ENCODE measurements at places on chromosomes 2 and 18. TPM values are rescaled to one million over a fixed set of nuclear protein-coding genes. Genes with fewer than 3 reads are reported as not detected.

DES gene
- total RNA-seq, result 1.4 TPM

GRCh38 chr2:142707318-142707717 is 170.1 kb upstream of the KYNU start:
- H3K4me1 ChIP-seq, result no peaks in the 10 kb centered on the region
- H3K36me3 ChIP-seq, result no peaks in the 10 kb centered on the region
- no peak overlapping the region for H3K27ac ChIP-seq
- peaks cover 8% of the 10 kb centered on the region for H3K27me3 ChIP-seq
- no peak for DNase-seq

DNA sequence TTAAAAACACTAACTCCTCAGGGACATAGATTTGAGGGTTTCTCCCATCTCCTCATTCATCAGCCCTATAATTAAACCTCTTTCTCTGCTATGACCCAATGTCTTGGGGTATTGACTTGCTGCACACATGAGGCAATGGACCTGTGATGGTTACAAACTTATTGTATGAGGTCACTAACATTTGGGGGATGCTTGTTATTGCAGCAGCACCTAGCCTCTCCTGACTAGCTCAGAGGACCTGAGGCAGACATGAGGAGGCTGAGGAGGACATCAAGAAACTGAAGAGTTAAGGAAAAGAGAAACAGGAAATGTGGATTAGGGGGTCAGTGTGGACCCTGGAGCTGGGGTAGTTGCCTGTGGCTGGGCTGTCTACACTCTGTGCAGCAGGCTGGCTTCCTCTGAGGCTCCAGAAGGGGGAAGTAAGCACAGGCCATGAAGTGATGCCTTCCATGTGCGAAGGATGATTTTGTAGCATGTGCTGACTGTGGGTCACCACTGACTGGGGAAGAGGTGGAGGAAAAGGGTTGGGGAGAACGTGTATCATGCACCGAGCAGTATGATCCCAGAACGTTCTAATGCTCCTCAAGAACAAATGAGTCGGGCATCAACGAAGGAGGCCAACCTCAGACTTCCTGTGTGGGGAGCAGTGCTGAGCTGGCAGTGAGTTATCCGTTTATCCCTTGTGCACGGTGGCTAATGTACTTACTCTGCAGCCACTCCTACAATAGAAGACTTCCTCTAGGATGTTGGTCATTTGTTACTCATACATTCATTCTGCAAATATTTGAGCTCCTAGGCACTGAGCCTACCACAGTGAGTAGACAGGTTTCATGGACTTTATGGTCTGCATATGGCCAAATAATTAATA is 42.1 kb upstream of the RFX8 start:
- peak overlapping the region; percentile 50 for H3K27ac ChIP-seq
- peaks cover 37% of the 10 kb centered on the region for H3K4me1 ChIP-seq
- H3K27me3 ChIP-seq, result peaks cover 8% of the 10 kb centered on the region
- DNase-seq, result no peak
- H3K4me3 ChIP-seq, result peak overlapping the region; percentile 33

RBM44 gene
- 0.24 TPM for total RNA-seq

GRCh38 chr18:27198036-27198435 is 12.9 kb upstream of the CHST9 start:
- H3K36me3 ChIP-seq, result no peaks in the 10 kb centered on the region
- no peak overlapping the region for H3K4me3 ChIP-seq
- no peaks in the 10 kb centered on the region for H3K27me3 ChIP-seq
- no peak for DNase-seq

DNA sequence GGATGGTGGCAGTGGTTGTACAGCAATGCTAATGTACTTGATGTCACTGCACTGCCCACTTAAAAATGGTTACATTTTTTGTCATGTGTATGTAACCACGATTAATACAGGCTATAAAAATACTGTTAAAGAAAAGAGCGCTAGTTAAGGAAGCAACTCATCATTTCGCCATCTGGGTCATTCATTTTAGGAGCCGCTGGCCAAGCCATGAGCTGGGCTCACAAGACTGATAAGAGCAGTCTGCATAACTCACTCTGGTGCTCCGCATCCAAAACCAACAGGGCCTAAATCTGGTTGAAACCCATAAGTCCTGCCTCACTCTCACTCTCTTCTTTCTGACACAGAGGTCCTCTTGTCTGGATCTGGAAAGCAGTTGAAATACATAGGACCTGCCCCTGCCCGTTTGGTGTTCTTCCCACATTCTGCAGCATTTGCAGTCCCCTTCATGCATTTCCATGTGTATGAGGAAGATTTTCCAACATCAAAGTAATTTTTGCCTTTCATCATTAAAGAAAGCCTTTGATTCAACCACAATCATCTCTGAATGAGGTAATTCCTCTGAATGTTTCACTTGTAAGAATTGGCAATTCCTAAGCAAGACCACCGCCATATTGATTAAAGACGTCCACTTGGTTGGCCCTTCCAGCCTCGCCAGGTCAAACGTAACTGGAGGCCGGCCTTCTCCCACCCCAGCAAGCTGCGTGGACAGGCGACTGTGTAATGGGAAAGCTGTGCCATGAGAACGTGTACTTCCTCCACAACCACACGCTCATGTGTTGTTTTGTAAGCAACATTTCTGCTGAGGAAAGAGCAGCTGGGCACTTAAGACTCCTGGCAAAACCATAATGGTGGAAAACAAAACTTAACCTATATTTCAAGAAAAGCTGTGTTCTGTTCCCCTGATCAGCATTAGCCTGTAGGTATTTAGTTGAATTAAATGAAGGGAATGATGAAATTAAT is 112.2 kb downstream of the VAPA start:
- DNase-seq, result no peak
- H3K4me1 ChIP-seq, result peaks cover 16% of the 10 kb centered on the region
- peaks cover 6% of the 10 kb centered on the region for H3K27me3 ChIP-seq
- peaks cover 3% of the 10 kb centered on the region for H3K36me3 ChIP-seq

DNA sequence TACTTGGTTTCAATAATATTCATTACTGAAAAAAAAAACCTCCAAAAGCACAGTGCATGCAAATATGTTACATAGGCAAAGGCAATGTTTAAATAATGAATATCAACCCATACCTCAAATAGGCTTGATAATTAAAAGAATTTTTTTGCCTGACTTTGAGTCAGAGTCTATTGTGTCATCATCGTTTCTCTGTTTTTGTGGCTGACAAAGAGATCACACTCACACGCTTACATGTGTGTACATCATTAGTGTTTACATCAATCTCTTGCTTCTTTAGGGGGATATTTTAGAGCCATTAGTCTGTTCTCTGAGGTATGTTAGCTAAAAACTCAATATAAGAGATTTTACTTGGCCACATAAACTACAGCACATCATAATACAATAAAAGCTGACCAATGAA is 150.3 kb upstream of the MMADHC start:
- no peak for DNase-seq
- H3K4me1 ChIP-seq, result peaks cover 37% of the 10 kb centered on the region
- no peak overlapping the region for H3K27ac ChIP-seq
- peaks cover 9% of the 10 kb centered on the region for H3K27me3 ChIP-seq
- no peaks in the 10 kb centered on the region for H3K36me3 ChIP-seq
- no peak overlapping the region for H3K4me3 ChIP-seq

CNGA3 gene
- total RNA-seq, result 6.8 TPM

TEX44 gene
- not detected for total RNA-seq

GRCh38 chr2:101057051-101057933 is 55.2 kb downstream of the RPL31 start:
- peaks cover 26% of the 10 kb centered on the region for H3K36me3 ChIP-seq
- no peak overlapping the region for H3K27ac ChIP-seq

- no peak overlapping the region for H3K4me3 ChIP-seq
- no peaks in the 10 kb centered on the region for H3K27me3 ChIP-seq
- DNase-seq, result no peak
- H3K27ac ChIP-seq, result no peak overlapping the region
- peaks cover 4% of the 10 kb centered on the region for H3K4me1 ChIP-seq
- H3K36me3 ChIP-seq, result no peaks in the 10 kb centered on the region
These were observed 182.5 kb downstream of the TMX3 start for GRCh38 chr18:68532328-68532885.

SLC9A4 gene
- 3.1 TPM for total RNA-seq

GRCh38 chr2:26616706-26617587 is 24.2 kb downstream of the CIB4 start:
- peaks cover 39% of the 10 kb centered on the region for H3K4me1 ChIP-seq
- no peak overlapping the region for H3K4me3 ChIP-seq
- no peaks in the 10 kb centered on the region for H3K36me3 ChIP-seq

DNA sequence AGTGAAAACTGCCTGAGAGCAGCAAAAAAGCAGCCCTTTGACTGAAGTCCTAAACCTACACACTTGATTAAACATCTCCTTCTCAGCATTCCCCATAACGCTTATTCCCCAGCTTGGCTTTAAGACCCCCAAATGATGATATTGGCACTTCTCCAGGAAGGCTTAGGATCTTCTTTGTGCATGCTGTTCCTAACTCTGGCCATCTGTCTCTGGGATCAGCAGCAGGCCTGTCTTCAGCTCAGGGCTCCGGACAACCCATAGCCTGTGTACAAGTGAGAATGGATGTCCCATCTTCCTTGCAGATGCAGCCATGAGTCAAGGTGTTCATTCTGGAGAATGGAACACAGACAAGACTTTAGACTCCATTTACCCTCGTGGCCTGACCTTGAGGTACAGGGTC is 81.6 kb upstream of the TMEM17 start:
- no peaks in the 10 kb centered on the region for H3K4me1 ChIP-seq
- no peak overlapping the region for H3K27ac ChIP-seq
- no peak for DNase-seq
- H3K4me3 ChIP-seq, result no peak overlapping the region

- H3K4me3 ChIP-seq, result peak overlapping the region; percentile 1
- no peak for DNase-seq
- H3K4me1 ChIP-seq, result peaks cover 25% of the 10 kb centered on the region
- H3K36me3 ChIP-seq, result peaks cover 5% of the 10 kb centered on the region
- H3K27ac ChIP-seq, result peak overlapping the region; percentile 65
These were observed 40.5 kb downstream of the MYO5B start for GRCh38 chr18:50154420-50154819.

GRCh38 chr18:69353023-69353422 is 47.7 kb upstream of the DOK6 start:
- H3K27me3 ChIP-seq, result no peaks in the 10 kb centered on the region
- no peak for DNase-seq
- no peak overlapping the region for H3K4me3 ChIP-seq
- H3K4me1 ChIP-seq, result no peaks in the 10 kb centered on the region

DNAJC27 gene
- 9.1 TPM for total RNA-seq

- no peaks in the 10 kb centered on the region for H3K36me3 ChIP-seq
- no peak overlapping the region for H3K4me3 ChIP-seq
- H3K27me3 ChIP-seq, result no peaks in the 10 kb centered on the region
- H3K27ac ChIP-seq, result no peak overlapping the region
- H3K4me1 ChIP-seq, result no peaks in the 10 kb centered on the region
These were observed 629.4 kb downstream of the TSN start for GRCh38 chr2:122384768-122385333.

DNA sequence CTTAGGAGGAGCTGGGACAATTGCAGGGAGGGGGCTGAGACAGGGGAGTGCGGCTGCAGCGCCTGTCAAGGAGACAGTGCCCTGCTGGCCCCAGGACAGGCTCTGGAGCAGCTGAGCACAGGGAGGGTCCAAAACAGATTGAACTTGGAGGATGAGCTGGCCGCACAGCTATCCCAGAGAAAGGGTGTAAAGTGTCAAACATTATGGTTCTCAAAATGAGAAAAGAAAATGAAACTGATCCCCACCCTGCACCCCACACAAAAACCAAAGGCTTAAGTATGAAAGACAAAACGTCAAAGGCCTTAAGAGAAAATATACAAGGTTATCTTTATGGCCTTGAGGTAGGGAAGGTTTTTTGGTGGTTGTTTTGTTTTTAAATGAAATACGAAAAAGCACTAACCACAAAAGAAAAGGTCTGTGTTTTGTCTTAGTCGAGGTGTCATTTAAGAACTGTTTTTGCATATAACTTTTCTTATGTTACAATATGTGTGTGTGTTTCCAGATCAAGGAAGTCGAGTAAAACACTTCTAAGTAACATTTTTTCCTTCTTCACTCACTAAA is 111.8 kb downstream of the HDAC4 start:
- peak overlapping the region; percentile 55 for H3K27ac ChIP-seq
- no peaks in the 10 kb centered on the region for H3K27me3 ChIP-seq
- peaks cover 67% of the 10 kb centered on the region for H3K4me1 ChIP-seq
- no peak for DNase-seq
- no peaks in the 10 kb centered on the region for H3K36me3 ChIP-seq

DNA sequence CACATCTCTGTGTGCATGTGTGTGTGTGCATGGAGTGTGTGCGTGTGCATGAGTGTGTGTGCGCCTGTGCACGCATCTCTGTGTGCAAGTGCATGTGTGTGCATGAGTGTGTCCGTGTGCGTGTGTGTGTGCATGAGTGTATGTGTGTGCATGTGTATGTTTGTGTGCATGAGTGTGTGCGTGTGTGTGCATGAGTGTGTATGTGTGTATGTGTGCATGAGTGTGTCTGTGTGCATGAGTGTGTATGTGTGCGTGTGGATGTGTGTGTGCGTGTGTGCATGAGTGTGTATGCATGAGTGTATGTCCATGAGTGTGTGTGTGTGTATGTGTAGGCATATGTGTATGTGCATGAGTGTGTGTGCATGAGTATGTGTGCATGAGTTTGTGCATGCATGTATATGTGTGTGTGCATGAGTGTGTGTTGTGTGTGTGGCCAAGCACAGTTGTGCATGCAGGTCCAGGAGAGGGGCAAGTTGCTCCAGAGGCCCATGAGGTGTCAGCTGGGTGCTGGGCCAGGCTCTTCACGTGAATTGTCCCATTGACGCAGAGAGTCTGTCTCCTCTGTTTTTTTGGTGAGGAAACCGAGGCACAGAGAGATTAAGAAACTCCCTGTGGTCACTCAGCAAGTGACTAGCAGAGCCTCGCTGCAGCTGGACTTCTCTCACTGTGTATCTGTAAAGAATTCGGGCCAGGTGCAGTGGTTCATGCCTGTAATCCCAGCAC is 75.5 kb downstream of the ASB1 start:
- peak; percentile 25 for DNase-seq
- no peak overlapping the region for H3K4me3 ChIP-seq
- no peaks in the 10 kb centered on the region for H3K36me3 ChIP-seq
- peak overlapping the region; percentile 6 for H3K27ac ChIP-seq
- peaks cover 8% of the 10 kb centered on the region for H3K4me1 ChIP-seq
- H3K27me3 ChIP-seq, result no peaks in the 10 kb centered on the region

DNA sequence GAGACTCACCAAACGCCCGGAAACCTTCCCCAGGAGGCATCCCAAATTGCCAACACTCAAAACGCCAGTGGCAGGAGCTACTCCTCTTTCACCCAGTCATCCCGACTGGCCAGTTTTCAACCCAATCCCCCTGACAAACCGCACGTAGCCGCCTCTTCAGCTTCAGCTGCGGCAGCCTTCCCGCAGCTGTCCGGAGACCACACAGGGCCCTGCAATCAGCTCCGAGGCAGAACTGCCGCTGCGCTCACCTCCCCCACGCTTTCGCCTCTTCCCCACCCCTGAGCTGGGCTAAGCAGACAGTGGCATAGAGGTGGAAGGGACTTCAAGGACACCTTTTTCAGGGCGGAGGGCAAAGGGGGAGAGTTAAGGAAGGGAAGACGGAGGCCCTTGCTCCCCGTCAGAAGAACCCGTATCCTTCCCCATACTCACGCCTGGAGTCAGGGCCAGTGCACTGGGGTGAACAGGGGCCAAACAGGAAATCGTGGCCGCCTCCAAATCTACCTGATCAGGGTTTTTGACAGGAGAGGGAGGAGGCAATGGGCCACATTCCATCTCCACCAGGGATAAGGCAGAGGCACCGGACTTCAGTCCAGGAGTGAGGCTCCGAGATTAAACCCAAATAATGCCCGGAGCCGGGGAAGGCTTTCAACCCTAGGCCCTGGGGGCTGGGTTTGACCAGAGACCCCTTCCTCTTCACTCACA is 16.9 kb downstream of the CYP26B1 start:
- no peak overlapping the region for H3K27ac ChIP-seq
- H3K36me3 ChIP-seq, result no peaks in the 10 kb centered on the region
- peaks cover 9% of the 10 kb centered on the region for H3K27me3 ChIP-seq

Data from type B pancreatic cell (in vitro differentiated cells).